ENCODE measurements at places on chromosomes 7 and 10.

DNA sequence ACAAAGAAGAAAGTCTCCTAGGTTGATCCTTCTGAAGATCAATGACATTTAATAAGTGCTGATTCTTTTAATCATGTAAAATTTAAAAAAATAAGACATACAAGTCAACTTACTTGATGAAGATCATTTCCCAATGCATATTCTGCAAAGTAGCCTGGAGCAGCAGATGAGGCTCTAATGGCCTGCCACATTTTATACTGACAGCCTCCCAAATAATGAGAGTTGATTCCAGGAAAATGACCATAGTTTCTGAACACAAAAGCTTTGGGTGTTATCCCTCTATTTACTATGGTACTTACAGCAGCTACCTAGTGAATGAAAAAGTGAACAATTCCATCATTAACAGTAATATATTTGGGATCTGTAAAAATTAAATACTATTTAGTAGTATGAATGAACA is 31.4 kb upstream of the NRCAM start:
- no peak for DNase-seq

DNA sequence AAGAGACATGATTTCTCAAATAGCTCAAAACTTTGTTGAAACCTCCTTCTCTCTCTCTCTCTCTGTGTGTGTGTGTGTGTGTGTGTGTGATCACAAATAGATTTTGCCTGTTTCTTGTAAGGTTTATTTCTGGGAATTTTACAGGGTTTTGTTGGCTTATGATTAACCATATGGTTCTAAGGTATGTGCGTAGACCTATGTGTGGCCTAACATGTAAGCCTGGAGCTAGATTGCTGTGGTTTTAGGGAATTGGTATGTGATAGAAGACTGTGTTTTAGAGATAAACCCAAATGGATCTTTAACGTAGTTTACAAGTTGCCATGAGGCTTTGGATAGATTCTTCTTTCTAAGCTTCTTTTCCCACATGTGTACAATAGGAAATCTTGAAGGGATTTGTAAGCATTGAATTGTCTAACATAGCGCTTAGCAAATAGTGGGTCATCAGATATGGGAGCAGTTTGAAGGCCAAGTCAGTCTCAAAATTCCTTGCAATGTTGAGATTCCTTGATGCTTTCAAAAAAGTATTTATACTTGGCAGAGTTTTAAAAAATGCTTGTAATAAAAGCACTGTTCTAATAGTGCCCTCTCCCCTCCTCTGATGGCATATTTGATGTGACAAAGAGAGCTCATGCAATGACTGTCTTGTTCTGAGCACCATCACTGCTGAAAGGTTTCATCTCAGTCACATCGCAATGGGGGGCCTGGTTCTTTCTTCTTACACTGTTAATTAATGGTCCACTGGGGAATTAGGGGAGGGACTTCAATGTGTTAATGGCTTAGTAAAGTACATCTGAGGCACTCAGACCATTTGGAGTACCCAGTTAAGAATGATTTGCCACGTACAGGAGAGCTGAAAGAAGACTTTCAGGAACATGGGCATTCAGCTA is 118.2 kb downstream of the SNX10 start:
- DNase-seq: no peak

DNA sequence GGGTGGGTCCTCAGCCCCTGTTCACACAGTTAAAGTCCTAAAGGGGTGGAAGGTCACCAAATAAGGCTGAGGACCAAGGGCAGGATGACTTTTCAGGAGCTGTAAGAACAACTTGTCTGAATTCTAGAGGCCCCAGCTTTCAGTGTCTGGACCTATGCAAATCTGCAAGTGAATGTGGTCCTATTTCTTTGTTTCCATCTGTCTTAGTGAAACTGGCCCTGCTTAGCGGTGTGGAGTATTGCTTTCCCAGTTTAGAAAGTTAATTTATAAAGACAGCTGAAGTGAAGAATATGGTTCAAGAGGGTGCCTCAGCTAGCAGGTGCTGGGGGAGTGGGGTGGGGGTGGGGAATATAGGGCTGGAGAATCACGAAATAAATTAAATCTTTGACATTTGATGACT is 40.1 kb downstream of the HHEX start:
- no peak for DNase-seq

DNA sequence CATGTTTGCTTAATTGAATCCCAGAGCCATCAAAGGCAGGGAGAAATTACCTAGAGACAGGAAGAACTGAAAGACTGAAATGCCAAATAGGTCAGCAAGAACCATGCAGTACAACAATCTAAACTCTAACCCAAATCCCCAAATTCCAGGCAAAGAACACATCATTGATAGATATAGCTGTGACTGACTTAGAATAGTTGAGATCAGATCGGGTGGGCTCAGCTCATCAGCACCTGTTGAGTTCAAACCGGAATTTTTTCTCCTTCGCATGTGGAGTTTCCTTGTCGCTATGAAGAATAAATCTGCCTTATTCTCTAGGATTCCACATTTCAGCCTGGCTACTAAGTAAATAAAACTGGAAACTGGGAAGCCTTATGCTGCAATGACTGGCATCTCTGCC is 1.4 kb downstream of the ANKMY2 start:
- no peak for DNase-seq

DNA sequence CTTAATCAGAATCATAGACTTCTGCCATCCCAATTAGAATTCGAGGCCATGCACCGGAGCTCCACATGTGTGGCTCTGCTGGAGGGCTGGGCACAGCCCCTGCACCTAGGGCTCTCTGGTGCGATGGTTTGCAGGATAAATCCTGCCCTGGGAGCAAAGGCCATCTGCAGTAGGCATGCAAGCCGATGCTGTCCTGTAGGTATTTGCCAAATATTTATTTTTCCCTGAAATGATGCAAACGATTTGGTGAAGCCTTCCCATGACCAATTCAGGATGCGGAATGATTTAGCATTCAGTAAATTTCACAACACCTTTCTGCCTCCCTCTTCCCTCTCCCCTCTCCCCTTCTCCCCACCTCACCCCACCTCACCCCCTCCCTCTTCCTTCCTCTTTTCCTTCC is 170.6 kb downstream of the EBF3 start:
- DNase-seq: no peak

DNA sequence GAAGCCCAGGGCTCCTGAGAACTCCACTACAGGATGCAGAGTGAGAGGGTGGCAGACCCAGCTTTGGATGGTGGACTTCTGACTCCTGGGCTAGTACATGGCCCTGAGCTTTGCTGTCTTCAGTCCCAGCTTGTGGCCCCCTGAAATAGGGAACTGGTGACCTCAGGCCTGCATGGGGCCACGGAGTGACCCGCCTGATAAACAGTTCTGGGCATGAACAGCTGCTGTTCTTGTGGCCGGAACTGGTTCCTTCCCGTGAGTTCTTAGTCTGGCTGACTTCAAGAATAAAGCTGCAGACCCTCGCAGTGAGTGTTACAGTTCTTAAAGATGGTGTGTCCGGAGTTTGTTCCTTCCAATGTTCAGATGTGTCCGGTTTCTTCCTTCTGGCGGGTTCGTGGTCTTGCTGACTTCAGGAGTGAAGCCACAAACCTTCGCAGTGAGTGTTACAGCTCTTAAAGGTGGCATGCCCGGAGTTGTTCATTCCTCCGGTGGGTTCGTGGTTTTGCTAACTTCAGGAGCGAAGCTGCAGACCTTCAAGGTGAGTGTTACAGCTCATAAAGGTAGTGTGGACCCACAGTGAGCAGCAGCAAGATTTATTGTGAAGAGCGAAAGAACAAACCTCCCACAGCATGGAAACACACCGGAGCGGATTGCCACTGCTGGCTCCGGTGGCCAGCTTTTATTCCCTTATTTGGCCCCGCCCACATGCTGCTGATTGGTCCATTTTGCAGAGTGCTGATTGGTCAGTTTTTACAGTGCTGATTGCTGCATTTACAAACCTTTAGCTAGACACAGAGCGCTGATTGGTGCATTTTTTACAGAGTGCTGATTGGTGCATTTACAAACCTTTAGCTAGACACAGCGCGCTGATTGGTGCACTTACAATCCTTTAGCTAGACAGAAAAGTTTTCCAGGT is 268.0 kb downstream of the ZEB1 start:
- peak; percentile 84 for DNase-seq

DNA sequence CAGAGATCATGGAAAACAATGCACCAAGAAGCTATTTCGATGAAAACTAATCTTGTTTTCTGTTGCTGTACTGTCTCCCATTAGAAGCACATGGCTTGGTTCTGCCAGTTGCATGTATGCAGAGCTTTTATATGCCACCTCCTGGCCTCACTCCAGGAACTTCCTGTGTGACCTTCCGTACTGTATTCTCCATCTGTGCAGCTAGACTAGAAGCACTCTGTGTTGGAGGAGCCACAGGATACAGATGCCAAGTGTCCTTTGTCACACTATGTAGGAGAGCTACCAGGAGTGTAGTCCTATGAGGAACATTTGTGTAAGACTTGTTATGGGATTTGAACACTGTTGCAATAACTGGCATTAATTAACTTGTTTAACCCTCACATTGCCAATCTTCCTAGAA is 503.5 kb upstream of the TPK1 start:
- DNase-seq: no peak

GRCh38 chr7:47405286-47405904 is 176.5 kb downstream of the TNS3 start:
- no peak for DNase-seq
